Transverse colon (tissue), 4 donors: ENCODE measurements at places on chromosomes 11 and 22.

- no peak for DNase-seq
Measured at GRCh38 chr11:112355726-112356125, 95.1 kb upstream of the PLET1 start.

DNA sequence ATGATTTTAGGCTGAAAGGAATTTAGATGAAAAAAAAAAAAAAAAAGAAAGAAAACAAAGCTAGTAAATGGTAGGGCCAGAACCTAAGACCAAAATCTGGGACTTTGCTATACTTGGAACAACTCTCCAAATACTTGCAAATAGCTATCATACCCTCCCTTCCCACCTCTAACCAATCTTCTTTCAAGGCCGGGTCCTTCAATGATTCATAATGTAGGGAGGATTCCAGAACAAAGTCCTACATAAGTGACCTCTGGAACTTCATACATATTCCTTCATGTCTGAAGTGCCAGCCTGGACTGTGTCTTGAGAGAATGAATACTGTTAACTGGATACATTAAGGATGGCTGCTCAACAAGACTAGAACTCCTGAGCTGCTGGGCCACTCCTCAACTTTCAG is 9.9 kb downstream of the STK33 start:
- DNase-seq = no peak

DNA sequence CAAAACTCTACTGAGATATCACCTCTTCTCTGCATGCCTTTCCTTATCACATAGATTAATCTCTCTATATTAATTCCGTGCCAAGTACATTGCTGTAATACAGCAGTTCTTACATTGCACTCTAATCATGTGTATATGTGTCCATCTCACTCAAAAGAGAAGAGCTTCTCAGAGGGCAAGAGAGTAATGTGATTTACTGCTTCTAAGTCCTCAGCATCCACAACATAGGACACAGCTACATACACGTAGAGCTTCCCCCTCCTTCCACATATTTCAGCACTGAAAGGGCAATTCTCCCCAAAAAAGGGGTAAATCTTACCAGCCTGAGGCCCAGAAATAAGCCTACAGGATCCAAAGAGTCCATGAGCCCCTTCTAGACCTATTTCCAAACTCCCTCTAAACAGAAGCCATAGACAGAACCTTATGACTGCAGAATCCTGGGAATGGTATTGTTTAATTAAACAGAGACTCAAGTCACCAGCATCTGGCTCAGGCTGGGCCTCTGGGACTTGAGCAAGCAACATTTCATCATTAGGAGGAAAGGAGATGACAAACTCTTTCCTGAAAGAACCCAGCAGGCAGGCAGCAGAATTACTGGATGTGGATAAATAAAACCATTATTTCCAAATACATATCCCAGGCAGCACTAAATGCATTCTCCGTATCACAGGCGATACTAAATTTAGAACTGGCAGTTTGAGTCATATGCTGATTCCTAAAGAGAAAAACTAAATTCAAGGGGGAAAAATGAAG is 87.2 kb downstream of the KCNC1 start:
- DNase-seq = no peak

DNA sequence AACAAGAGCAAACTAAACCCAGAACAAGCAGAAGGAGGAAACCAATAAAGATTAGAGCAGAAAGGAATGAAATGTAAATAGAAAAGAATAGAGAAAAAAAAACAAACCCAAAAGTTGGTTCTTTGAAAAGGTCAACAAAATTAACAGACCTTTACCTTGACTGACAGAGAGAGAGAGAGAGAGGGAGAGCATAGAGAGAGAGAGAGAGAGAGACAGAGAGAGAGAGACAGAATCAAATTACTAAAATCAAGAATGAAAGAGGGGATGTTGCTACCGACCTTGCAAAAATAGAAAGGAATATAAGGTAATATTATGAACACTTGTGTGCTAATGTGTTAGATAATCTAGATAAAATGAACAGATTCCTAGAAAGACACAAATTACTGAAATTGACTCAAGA is 22.6 kb upstream of the AMPD3 start:
- DNase-seq = no peak

GRCh38 chr11:120564573-120565311 is 53.2 kb downstream of the GRIK4 start:
- DNase-seq = no peak

DNA sequence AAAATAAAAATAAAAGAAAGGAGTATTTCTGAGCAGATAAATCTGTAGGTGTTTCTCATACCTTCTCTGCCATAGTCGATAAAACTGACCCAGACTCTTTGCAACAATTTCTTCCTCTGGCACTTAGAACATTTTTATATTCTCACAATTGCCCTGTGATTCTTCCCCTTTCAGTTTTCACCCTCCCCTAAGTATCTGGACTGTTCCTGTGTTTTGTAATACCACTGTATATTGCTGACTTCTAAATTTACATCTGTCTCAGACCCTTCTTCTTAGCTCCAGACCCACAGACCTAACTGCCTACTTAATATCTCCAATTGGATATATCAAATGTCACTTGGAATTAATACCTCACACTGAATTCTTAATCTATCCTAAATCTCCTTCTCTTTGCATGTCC is 133.4 kb upstream of the DDI1 start:
- DNase-seq = no peak

DNA sequence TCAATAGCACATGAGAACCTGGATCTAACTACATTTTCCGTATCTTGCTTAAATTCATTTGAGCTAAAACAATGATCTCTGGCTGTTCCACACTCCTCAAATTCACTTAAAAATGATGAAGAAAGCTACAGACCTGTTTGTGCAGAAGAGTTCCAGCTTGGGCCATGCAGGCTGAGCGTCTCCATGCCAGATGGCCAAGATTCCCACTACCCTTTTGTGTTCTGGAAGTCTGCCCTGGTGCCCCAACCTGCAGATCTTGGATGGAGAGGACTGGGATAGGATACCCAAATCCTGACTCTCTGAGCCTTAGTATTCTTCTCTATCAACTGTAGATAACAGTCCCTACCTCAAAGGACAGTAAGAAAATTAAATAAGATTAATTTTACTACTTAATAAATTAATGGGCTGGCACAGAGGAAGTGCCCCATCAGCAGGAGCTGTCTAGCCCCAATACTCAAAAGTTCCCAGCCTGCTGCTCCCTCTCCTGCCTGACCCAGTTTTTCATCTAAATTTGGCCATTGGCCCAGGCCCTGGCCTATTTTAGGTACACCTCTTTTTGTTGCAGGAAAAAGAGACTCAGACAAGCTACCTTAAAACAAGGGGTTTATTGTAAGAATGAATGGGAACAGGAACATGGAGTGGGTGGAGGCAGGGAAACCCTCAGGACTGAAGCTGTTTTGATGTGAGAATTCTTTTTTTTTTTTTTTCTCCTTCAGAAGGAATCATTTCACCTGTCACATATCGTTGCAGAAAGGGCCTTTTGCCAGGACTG is 81.4 kb upstream of the GRK3 start:
- DNase-seq = no peak

GRCh38 chr11:32141745-32142546 is 51.1 kb downstream of the RCN1 start:
- DNase-seq = no peak

DNA sequence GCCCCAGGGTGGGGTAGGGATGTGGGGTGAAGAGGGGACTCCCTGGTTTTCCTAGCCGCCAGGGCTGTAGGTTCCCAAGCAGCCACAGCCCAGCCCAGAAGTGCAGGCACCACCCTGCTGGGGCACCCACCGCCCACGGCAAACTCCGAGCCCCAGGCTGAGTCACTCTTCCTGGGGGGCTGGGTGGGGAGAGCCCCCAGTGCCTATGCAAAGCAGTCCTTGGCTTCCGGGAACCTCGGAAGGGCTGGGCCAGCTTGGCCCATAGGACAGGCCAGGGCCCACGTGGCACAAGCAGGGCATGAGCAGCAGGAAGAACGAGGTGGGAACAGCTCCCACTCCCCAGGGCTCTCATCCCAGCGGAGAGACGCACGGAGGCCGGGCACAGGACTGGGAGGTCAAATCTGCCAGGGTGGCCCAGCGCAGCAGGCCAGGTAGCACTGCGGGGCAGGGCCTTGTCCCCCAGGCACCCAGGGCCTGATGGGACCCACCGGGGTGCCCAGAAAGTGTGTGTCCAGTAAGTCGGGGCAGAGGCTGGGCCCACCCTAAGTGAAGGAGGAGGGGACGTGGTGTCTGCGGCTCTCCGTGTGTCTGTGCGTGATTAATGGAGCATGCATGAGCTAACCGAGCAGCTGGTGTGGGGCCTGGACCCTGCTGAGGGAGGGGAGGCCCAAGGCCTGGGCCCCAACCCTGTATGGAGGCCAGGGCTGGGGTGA is 4.6 kb upstream of the IL17REL start:
- peak; percentile 11 for DNase-seq

- DNase-seq = no peak
Measured at GRCh38 chr22:28728621-28729313, 12.9 kb downstream of the CHEK2 start.

- DNase-seq = no peak
Measured at GRCh38 chr11:118619444-118620197, 12.2 kb downstream of the PHLDB1 start.
